AG09319 (cell line): ENCODE measurements at places on chromosomes 16 and 17.

DNA sequence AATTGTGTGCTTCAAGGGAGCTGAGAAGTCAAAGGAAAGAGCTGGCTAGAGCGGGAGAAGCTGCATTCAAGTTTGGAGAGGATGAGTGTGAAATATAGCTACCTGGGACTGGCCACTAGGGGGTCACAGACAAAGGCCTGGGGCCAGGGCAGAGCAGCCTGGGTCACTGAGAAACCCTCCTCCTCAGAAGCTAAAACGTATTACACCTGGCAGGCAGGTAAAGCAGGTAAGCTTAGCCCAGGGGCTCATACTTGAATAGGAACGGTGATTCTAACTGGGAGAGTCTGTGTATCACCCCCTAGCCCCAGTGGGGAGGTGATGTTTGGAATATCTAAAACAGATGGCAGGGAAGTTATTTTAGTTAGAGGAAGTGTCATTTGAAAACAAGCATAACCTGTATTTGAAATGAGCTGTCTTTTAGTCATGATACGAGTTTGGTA lies 6.8 kb downstream of the KRT37 start:
- DNase-seq: no peak

DNA sequence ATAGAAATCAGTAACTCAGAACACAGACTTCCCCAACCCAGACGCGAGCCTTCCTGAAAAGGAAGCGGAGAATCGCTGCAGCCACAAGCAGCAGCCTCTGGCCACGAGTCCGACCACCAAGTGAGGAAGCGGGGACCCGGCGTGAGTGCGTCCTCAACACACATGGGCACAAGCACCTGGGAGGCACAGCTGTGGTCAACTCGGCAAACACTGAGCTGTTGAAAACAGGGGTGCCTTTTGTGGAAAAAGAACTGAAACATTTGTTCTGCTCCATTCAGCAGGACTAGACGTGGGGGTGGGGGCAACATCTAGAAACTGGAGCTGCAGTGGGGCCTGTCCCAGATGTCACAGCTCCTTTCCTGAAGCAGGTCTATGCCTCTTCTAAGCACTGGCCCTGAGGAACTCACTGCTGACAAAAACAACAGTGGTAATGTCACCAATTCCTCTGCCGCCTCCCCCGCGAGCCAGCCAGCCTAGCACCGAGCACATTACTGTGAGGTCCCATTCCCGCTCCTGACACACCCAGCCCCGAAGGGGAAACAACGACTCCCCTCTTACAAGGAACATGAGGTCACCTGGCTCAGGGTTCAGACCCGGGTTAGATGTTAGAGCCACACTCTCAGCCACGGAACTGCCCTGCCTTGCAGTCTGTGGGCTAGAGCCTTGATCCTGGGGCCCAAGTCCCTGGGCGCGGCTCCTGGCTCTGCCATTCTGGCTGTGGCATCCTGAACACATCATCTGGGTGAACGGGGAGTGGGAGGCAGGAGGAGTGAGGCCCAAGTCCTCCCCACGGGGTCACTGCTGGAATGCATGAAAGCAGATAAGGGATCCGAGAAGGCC lies 29.0 kb downstream of the KDM8 start:
- no peak for DNase-seq

DNA sequence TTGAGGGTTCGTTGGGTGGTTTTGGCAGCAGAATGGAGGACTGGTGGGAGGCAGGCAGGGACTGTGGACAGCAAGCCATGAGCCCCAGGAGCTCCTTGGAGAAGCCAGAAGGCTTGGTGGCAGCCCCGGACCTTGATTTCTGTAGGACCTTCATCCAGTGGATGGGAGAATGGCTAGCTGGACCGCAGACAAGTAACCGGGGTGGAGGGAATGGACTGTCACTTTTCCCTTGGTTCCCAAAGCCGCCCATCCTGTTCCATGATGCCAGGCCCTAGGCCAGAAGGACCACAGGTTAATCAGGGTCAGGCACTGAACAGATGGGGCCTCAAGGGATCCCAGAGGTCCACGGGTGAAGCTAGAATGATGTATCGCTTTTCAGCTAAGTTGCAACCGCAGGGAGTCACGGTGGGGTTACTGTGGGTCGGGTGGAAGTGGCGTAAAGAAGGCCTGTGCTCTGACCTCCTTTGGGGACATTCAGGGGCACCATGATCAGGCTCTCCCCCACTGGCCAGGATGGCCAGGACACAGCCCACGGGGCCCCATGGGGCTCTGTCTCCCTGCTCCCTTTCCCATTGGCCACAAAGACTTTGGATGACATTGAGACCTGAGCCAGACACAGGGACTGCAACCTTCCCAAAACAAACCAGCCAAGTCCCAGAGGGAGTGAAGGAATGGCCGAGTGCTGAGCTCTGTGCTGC lies 66.9 kb upstream of the MRTFB start:
- no peak for DNase-seq

DNA sequence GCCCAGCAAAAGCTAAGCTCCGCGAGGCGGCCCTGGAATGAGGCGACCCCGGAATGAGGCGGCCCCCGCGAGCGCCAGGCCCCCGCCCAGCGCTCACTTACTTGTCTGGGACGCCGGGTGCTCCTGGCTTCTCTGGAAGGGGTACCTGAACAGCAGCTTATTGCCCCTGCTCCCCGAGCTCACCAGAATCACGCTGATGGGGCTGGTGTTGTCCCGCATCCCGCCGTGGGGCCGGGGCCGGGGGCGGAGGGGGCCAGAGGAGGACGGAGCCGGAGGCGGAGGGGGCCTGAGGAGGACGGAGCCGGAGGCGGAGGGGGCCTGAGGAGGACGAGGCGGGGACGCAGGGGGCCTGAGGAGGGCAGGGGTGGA lies 440 bp downstream of the NPRL3 start:
- no peak for DNase-seq

DNA sequence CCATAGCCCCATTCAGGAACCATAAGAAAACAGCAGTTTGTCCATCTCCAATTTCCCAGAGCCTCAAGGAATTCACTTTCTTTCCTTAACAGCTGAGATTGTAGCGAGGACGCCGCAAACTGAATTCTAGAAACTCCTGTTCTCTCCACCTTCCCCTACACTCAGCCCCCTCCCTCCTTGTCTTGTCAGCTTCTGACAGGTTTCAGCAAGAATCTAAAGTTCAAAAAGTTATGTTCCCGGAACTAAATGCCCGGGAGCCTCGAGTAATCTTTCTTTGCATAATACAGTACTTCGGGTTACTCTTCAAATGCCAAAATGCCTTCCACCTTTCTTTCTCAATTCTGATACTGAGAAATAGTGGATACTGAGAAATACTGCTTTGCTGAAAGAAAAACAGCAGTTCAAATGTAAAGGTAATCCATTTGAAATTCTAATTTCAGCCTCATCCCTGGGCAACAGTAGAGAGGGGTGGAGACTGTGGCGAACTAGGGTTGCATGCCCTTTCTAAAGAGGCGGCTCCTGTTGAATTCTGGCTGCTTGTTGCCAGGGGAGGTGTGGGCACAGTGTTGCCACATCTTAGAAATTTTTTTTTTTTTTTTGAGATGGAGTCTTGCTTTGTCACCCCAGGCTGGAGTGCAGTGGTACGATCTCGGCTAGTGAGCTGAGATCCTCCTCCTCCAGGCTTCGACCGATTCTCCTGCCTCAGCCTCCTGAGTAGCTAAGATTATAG lies 63.5 kb upstream of the USP7 start:
- no peak for DNase-seq

- DNase-seq: no peak
Observed at GRCh38 chr16:55189682-55190636, 134.0 kb upstream of the IRX6 start.

- no peak for DNase-seq
Observed at GRCh38 chr16:82636485-82636884, 9.7 kb downstream of the CDH13 start.
